Stimulated activated CD4-positive, alpha-beta T cell treated with anti-CD3 and anti-CD28 coated beads, Interleukin-15, amount 100 ng/mL, for 1 hour (primary cell): ENCODE measurements at places on chromosomes 6 and 20.

- no peak for DNase-seq
Observed at GRCh38 chr6:135534773-135535380, 37.3 kb upstream of the AHI1 start.

DNA sequence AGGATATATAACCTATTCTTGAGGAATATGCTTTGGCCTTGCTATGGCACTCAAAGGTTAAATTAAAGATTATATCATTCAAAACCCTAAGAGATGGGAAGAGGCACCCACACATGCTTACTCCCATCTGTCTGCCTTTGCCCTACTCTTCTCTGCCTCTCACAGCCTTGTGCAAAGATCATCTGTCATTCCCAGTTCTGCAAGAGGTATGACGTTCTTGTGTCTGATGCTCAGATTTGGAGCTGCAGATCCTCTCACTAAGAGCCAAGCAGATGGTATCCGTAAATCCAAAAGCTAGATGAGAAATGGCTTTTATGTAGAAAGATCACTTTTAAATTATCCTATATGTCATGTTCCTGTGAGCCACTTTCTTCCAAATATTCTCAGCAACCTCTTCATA is 112.0 kb downstream of the GPR63 start:
- no peak for DNase-seq

DNA sequence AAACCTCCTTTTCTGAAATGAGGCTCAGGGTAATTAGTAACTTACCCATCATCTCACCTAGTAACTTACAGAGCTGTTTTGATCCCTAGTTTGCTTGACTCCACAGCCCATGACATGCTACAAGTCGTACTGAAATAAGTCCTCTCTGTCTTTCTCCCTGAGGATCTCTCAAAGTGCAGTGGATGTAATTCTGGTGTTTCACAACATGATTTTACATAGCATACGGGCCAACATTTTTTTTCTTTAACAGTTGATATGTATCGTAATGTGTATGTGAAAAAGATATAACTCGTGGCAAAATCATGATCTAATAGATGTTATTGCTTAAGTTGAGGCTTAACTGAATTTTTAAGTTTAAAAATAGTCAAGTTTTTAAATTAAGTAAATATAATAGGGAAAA is 45.0 kb downstream of the TSHZ2 start:
- no peak for DNase-seq

DNA sequence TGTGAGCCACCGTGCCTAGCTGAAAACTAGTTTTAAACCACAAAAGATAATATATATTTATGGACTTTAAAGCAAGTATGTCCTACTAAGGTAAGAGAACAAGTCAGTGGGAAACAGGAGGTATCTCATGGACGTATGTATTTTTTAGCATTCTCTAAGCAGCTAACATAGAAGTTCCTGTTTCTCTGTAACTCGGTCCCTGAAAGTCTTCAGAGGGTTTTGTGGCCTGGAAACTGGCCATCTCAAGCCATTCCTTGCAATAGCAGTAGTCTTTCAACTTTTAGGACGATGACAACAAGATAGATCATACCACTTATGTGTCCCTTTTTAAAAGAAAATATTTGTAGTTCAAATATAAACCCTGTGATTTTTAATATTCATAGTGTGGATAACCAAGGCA is 95.6 kb upstream of the RALGAPA2 start:
- no peak for DNase-seq

GRCh38 chr6:84017709-84018452 is 15.7 kb upstream of the MRAP2 start:
- DNase-seq, result no peak
